CD4-positive, alpha-beta T cell treated with Interleukin-17A for 1 hour (primary cell): ENCODE measurements at places on chromosomes 3 and 15.

DNA sequence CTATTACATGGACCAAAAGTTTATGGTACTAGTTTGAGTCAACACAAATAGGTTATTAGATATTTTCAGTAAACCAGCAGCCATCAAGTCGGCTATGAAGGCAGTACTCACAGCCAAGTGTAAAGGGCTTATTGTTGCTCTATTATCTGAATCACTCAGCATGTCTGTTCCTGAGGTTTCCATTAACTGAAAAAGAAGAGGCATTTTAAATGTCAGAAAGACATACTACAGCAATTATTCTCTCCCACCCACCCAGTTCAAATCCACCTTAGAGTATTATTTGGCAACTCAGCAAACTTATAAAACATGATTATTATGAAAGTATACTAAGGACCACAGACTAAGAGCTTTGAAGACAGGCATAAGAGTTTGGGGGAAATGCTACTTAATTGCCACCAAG is 93.1 kb downstream of the BTD start:
- DNase-seq = no peak

GRCh38 chr3:48446425-48447193 is at the start of gene ATRIP:
Gene ATRIP, plus strand, starts transcription at chr3:48446737. Its CDS starts 109 bp downstream, at chr3:48446846.
- DNase-seq = peak; percentile 89

DNA sequence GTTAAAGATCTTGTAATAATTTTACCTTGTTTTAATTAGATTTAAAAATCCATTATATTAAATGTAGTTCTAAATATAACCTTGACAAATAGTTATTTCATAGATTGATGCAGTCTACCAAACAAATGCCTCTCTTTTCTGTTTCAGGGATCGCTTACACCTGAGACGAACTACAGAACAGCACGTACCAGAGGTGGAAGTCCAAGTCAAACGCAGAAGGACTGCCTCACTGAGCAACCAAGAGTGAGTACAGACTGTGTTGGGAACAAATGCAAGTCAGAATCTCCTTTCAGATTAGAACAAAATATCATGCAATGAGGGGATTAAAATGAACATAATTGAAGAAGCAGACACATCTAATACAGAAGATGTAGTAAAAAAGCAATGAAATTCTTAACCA is 7.2 kb downstream of the SNRPN start:
- no peak for DNase-seq

- no peak for DNase-seq
Measured at GRCh38 chr15:96130734-96131133, 199.8 kb upstream of the NR2F2 start.

GRCh38 chr3:50334339-50335075 is 6.1 kb downstream of the RASSF1 start:
- no peak for DNase-seq

DNA sequence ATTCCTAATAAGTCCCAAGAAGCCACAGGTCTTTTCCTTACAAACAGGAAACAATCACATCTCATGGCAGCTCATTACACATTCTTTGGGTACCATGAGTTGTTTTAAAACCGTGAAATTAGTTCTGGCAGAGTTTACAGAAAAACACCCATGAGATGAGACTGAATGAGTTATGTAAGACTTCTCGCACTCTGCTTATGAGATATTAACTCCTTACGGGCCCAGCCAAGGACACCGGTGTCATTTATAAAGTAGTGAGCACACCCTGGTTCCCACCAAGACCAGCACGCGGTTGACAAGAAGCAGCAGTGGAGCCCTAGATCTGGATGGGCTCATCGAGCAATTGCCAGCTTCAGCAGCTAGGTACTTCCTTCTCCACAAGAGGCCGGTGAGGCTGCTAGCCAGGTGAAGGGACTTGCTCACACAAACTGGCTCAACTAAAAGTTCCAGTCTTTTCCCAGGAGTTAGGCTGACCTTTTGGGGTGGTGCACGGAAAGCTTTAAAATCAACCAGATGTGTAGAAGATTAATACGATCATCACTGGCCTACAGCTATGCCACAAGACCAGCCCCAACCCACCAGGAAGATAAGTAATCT is 318.6 kb upstream of the ICE2 start:
- DNase-seq = no peak

DNA sequence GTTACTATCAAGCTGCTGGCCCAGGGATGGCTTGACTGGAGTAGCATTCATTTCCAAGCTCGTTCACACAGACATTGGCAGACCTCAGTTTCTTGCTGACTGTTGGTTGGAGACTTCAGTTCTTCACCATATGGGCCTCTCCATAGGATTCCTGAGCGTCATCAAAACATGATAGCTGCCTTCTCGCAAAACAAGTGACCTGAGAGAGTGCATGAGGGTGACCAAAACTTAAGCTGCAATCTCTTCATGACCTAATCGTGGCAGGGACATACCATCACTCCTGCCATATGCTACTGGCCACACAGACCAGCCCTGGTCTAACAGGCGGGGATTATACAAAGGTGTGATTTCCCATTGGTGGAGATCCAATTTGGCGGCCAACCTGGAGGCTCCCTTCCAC is 46.0 kb upstream of the C3orf22 start:
- no peak for DNase-seq

DNA sequence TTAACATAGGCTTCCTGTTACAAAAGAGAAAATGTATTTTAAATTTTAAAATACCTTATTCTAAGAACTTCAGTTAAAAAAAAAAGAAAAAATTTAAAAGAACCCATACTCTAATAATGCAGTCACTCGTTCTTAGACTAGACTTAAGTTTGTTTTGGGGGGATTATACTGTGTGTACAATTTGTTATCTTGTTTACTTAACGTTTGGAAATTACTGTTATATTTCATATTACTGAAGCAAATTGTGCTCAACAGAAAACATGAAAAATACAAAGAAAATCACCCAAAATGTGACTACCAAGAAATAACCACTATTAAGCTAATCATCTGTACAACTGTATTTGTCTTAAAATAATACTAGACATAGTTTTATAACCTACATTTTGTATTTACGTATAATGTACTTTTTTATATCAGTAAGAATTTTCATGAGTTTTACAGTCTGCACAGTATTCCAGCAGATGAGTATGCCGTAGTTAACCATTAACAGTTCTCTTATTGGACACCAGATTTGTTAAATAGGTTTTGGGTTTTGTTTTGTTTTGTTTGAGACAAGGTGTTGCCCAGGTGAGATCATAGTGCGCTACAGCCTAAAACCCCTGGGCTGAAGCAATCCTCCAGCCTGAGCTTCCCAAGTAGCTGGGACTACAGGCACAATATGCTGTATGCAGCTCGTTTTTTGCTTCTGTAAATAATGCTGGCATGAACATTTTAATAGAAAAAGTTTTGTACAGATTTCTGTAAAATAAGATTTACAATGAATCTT is 88.8 kb upstream of the CHD2 start:
- peak; percentile 60 for DNase-seq

- DNase-seq = no peak
Measured at GRCh38 chr15:94703596-94703995, 472.2 kb downstream of the MCTP2 start.

DNA sequence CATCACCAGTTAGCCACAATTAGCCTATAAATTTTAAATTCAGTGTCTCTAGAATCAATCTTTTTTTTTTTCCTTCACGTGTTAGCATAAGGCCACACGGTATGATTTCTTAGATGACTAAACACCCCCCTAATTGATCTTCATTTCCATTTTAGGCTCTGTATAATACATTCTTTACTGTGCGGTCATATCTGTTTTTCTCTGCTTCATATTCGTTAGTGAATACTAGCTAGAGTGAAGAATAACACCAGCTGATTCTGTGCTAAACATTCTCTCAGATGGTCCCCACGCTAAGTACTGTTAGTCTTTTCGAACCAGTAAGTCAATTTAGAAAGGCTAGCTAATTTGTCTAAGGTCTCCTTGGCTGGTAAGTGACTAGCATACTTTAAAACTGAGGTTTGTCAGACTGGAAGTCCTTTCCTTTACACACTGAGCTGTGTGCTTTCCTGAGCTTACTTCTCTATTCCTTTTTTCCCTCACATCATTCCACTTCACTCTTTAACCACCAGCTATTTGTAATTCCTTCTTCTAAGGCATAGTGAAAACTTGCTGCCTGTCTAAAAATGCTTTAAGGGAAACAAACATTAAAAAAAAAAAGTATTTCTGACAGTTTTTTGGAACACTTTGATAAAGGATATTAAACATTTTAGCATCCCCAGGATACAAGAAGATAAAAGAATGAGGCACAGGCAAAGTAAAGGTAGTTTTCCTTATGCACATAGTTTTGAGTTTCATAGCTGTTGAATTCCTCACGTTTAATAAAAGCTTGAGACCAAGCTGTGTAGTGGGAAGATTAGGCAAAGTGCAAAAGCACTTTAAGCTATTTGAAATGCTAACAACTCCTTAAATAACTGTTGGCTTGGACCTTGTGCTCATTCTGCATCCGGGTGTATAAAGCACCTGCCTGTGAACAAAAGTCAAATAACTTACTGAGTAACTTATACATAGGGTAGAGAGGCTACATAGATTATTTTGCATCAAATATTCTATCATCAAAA is 17.1 kb downstream of the ZFAND6 start:
- DNase-seq = no peak

DNA sequence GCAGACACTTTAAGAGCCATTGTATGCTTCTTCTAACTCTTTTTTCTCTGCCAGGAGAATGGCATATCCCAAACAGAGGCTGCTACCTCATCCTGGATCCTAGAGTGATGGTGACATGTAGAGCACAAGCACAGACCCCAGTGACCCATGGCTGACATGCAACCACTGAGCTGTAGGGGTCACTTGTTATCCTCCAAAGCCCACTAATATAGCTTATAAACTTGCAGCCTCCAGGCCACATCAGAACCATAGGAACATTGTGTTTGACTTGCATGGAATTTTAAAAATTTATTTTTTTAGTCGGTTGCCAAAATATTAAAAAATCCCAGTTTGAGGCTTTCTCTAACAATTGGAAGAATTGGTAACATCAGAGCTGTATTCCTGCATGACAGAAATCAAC is 283.0 kb upstream of the WNT5A start:
- no peak for DNase-seq

GRCh38 chr3:9276761-9277370 is 27.4 kb upstream of the SRGAP3 start:
- no peak for DNase-seq

DNA sequence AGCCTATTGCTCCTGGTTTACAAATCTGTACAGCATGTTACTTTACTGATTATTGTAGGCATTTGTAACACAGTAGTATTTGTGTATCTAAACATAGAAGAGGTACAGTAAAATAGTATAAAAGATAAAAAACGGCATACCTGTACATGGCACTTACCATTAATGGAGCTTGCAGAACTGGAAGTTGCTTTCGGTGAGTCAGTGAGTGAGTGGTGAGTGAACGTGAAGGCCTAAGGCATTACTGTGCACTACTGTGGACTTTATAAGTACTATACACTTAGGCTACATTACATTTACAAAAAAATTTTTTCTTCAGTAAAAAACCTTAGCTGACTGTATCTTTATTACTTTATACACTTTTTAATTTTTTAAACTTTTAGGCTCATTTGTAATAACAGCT is 90.9 kb downstream of the RAP2B start:
- DNase-seq = no peak

GRCh38 chr3:136305879-136306278 is 55.7 kb downstream of the PCCB start:
- DNase-seq = no peak

- DNase-seq = no peak
Measured at GRCh38 chr3:138468451-138468850, 34.0 kb downstream of the ESYT3 start.

GRCh38 chr15:44736181-44736765 is at the start of gene TRIM69:
Gene TRIM69, plus strand, starts transcription at chr15:44736528. Its CDS starts 177 bp downstream, at chr15:44736705.
- peak; percentile 60 for DNase-seq

DNA sequence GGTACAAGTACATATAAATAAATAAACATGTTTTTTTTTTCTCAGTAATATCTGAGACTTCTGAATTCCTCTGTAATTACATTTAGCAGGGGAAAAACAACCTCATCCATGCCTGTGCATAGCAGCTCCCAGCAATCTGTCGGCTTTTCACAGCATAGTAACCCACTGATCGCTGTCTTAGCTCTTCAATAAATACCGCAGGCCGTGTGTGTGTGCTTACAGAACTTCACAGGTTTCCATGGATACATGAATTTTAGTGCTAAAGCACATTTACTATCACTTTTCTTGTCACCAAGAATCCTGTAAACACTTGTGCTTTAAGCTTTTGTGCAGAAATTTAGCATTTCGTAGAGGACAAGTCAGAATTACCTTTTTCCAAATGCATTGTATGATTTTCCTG is 4.0 kb upstream of the PLAAT1 start:
- no peak for DNase-seq

GRCh38 chr3:40690749-40691451 is 166.1 kb downstream of the ZNF621 start:
- no peak for DNase-seq

GRCh38 chr15:72334842-72335241 is 14.9 kb upstream of the CELF6 start:
- no peak for DNase-seq

GRCh38 chr3:60444898-60445437 is 806.3 kb downstream of the FHIT start:
- no peak for DNase-seq

- no peak for DNase-seq
Measured at GRCh38 chr3:56881841-56882240, 80.1 kb upstream of the ARHGEF3 start.

DNA sequence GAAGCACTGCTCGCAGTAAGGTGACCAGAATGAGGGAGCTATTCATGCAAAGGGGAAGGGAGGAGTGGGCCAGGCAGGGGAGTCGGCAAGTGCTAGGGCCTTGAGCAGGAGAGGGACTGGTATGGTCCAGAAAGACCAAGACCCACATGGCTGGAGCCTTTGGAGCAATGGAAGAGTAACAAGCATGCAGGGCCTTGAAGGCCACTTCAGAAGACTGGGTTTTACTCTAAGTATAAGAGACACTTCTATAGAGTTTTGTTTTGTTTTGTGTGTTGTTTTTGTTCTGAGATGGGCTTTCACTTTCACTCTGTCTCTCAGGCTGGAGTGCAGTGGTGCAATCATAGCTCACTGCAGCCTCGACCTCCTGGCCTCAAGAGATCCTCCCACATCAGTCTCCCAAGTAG is 42.0 kb downstream of the BFSP2 start:
- peak; percentile 27 for DNase-seq

DNA sequence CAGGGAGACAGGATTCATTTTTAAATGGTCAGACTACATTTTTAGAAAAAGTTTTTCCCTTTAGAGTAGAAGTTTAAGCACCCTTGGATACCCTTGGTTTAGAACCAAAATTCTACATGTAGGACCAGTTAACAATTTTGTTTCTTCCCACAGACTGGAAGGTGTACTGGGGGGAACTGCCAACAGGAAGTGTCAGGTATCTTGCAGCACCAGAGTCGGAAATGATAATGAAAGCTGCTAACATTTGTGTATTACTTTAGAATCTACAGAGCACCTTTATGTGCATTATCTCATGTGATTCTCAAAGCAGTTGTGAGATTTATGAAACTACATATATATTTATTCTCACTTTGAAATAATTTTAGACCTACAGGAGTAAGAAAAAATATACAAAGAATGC is 21.5 kb downstream of the SPRED1 start:
- no peak for DNase-seq

GRCh38 chr15:47872208-47872607 is 154.9 kb downstream of the SEMA6D start:
- DNase-seq = no peak
